Thymus (tissue), 14 donors: ENCODE measurements at places on chromosomes 13 and 19. TPM values are rescaled to one million over a fixed set of nuclear protein-coding genes. Genes with fewer than 3 reads are reported as not detected.

The MATK gene
- total RNA-seq = 12.0 TPM

DNA sequence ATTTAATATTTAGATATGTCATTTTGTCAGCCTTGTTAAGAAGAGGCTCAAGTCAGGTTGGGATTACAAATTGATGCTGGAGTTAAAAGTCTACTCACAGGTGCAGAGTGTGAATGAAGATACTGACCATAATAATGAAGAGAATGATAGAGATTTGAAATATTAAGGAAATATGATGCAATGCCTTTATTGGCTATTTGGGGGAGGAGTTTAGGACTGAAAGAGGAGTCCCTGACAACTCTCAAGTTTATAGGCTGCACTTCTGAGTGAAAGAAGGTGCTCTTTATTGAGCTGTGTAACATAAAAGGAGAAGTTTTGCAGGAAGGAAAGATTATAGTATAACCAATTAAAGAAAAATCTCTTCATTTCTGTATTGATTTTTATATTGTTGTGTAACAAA is 827.7 kb upstream of the PCDH9 start:
- H3K4me1 ChIP-seq = no peaks in the 10 kb centered on the region
- no peaks in the 10 kb centered on the region for H3K27me3 ChIP-seq
- H3K4me3 ChIP-seq = no peak overlapping the region
- no peak overlapping the region for H3K27ac ChIP-seq
- no peaks in the 10 kb centered on the region for H3K36me3 ChIP-seq

DNA sequence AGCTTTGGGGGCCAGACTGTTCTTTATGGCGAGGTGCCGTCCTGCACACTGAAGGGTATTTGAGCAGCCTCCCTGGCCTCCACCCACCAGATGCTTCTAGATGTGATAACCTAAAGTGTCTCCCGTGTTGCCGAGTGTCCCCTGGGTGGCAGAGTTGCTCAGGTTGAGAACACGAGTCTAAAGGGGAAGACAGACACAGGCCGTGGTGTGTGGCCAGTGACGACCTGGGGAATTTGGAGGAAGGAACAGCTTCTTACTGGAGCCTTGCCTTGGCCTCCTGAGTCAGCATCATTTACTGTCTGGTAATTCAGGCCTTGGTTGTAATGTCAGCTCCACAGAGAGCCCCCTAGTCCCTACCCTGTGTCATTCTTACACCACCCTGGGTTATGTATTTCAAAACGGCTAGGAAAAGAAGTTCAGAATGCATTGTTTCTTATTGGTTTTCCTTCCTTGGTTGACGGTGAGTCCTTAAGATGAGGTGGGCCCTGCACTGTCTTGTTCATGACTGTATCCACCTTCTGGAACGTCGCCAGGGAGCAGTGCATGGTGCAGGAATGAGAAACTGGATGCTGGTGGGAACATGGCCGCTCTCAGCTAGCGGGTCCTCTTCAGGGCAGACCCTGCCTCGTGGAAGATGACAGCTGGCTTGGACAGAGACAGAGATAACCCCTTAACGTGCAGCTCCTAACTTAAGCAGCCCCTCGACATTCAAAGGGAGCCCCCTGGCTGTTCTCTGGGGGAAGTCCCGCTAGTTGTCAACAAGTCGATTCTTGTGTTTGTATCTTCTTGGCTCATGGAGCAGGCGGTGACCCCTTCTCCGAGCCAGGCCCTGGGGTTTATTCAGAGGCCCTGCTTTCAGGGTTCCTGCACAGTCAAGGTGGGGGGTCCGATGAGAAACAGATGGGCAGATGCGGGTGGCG is 7.2 kb downstream of the SIN3B start:
- H3K36me3 ChIP-seq = peaks cover 52% of the 10 kb centered on the region
- no peaks in the 10 kb centered on the region for H3K27me3 ChIP-seq
- no peak overlapping the region for H3K4me3 ChIP-seq
- DNase-seq = no peak

The SLC27A5 gene
- total RNA-seq = 24.5 TPM

GRCh38 chr13:36369268-36370107 is 23.3 kb upstream of the SPART start:
- no peaks in the 10 kb centered on the region for H3K36me3 ChIP-seq
- H3K4me1 ChIP-seq = no peaks in the 10 kb centered on the region
- no peak overlapping the region for H3K27ac ChIP-seq
- DNase-seq = no peak
- H3K27me3 ChIP-seq = no peaks in the 10 kb centered on the region

DNA sequence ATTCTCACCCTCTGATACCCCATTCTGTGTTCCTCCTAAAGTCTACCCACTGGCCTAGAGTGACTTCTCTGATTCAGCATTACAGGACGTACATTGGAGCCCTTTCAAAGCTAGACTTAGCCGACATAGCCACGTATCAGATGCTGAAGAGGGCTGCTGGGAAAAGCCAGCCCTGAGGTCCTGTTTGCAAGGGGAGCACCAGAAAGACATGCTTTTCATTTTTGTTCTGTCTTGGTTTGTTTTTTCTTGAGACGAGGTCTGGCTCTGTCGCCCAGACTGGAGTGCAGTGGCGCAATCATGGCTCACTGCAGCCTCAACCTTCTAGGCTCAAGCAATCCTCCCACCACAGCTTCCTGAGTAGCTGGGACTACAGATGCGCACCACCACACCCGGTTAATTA is 6.3 kb upstream of the ZSWIM4 start:
- no peaks in the 10 kb centered on the region for H3K36me3 ChIP-seq
- no peak for DNase-seq
- H3K4me3 ChIP-seq = no peak overlapping the region
- no peaks in the 10 kb centered on the region for H3K27me3 ChIP-seq

DNA sequence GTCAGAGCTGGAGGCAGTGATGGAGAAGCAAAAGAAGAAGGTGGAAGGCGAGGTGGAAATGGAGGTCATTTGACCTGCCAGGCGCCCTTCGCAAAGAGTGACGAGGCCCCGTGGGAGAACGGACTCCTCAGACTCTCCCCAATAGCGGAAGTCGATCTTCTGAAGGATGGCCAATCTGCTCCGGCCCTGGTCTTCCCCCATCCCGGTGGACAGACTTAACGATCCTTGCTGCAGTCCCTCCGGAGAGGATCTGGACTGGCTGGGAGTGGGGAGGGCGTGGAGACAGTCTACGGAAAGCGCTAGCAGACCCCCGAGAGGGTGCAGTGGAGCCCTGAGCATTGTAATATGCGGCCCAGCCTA is 11.9 kb downstream of the EPS8L1 start:
- peaks cover 7% of the 10 kb centered on the region for H3K4me1 ChIP-seq
- H3K27me3 ChIP-seq = peaks cover 60% of the 10 kb centered on the region
- H3K4me3 ChIP-seq = no peak overlapping the region

The CCL25 gene
- total RNA-seq = 287 TPM

The SLC27A1 gene
- 2.0 TPM for total RNA-seq

DNA sequence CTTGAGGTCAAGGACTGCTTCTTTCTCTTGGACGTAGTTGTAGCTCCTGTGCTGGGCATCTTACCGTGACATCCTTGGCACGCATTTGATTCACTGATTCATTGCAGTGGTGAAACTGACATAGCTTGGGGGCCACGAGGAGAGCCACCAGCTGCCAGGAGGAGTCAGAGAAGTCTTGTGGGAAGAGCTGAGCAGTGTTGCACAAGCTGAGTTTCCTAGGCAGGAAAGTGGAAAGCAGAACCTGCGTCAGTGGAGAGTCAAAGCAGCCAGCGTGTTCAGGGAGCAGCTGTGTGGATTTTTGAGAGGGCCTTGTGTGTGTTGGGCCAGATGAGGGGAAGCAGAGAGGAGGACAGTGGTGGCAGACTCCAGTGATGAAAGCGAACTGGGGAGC is 5.3 kb upstream of the GPR183 start:
- H3K27me3 ChIP-seq = no peaks in the 10 kb centered on the region
- no peaks in the 10 kb centered on the region for H3K4me1 ChIP-seq
- no peak overlapping the region for H3K4me3 ChIP-seq
- H3K27ac ChIP-seq = peak overlapping the region; percentile 32
- DNase-seq = no peak
- peaks cover 12% of the 10 kb centered on the region for H3K36me3 ChIP-seq

DNA sequence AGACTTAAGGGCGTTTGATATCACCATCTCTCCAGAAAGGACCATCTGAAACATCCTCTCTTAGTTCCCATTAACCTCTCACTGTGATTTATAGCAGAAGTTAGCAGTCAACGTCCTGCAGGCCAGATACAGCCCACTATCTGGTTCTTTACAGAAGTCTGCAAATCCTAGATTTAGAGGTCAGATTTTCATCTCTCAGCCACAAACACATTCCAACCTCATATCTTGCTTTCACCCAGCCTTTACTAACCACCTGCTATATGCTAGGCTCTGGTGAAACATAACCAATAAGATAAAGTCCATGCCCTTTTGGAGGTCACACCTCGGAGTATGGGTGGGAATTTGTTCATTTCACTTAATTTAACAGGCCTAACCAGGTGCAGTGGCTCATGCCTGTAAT is 76.8 kb upstream of the CACNA1A start:
- no peak for DNase-seq
- H3K4me1 ChIP-seq = no peaks in the 10 kb centered on the region
- no peak overlapping the region for H3K4me3 ChIP-seq
- H3K27me3 ChIP-seq = no peaks in the 10 kb centered on the region

DNA sequence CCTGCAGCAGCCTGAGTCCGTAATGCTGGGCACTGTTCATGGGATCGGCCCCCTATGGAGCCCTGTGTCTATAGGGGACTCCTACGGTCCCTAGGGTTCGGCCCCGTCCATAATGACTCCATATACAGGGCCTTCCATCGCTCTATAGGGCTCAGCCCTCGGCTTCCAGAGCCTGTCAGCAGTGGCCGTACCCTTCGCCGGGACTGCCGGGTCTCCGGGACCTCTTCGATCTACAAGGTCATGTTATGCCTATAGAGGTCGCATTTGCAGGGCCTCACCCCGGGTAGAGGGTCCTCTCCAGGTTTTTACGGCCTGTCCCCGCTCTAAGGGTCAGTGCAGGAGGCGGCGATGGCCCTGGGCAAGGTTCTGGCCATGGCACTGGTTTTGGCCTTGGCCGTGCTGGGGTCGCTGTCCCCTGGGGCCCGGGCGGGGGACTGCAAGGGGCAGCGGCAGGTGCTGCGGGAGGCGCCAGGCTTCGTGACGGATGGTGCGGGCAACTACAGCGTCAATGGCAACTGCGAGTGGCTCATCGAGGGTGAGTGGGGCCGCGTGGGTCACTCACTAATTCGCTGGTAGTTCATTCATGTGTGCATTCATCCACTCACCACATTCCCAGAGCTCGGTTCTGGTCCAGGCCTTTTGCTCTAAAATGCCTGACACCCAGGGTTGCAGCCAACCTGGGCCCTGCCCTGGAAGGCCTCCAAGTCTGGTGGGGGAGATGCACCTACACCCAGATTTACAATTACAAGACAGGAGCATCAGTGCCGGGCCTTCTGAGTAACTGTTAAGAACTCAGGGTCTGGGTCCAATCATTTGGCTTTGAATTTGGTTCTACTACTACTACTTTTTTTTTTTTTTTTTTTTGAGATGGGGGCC is 699 bp downstream of the MEGF8 start:
- H3K27me3 ChIP-seq = peaks cover 29% of the 10 kb centered on the region
- DNase-seq = no peak
- peak overlapping the region; percentile 81 for H3K4me3 ChIP-seq
- H3K36me3 ChIP-seq = no peaks in the 10 kb centered on the region
- H3K27ac ChIP-seq = no peak overlapping the region

The RETN gene
- total RNA-seq = 9.5 TPM

GRCh38 chr13:113804017-113804702 is 45.1 kb downstream of the TMEM255B start:
- H3K4me3 ChIP-seq = no peak overlapping the region
- DNase-seq = no peak
- H3K36me3 ChIP-seq = no peaks in the 10 kb centered on the region
- peaks cover 4% of the 10 kb centered on the region for H3K4me1 ChIP-seq
- no peak overlapping the region for H3K27ac ChIP-seq
- peaks cover 12% of the 10 kb centered on the region for H3K27me3 ChIP-seq

- no peak overlapping the region for H3K4me3 ChIP-seq
- H3K27me3 ChIP-seq = peaks cover 25% of the 10 kb centered on the region
- no peak overlapping the region for H3K27ac ChIP-seq
- H3K36me3 ChIP-seq = no peaks in the 10 kb centered on the region
- no peak for DNase-seq
Measured at GRCh38 chr19:3233831-3234230, 9.4 kb downstream of the CELF5 start.

GRCh38 chr13:89750371-89750770 is 1597.1 kb upstream of the MIR17HG start:
- no peaks in the 10 kb centered on the region for H3K27me3 ChIP-seq
- no peaks in the 10 kb centered on the region for H3K36me3 ChIP-seq
- H3K27ac ChIP-seq = no peak overlapping the region
- H3K4me1 ChIP-seq = no peaks in the 10 kb centered on the region
- no peak for DNase-seq

The DAND5 gene
- total RNA-seq = 0.09 TPM

- no peak overlapping the region for H3K27ac ChIP-seq
- no peaks in the 10 kb centered on the region for H3K4me1 ChIP-seq
- H3K4me3 ChIP-seq = no peak overlapping the region
- H3K36me3 ChIP-seq = no peaks in the 10 kb centered on the region
Measured at GRCh38 chr13:71149046-71149445, 718.0 kb downstream of the DACH1 start.

DNA sequence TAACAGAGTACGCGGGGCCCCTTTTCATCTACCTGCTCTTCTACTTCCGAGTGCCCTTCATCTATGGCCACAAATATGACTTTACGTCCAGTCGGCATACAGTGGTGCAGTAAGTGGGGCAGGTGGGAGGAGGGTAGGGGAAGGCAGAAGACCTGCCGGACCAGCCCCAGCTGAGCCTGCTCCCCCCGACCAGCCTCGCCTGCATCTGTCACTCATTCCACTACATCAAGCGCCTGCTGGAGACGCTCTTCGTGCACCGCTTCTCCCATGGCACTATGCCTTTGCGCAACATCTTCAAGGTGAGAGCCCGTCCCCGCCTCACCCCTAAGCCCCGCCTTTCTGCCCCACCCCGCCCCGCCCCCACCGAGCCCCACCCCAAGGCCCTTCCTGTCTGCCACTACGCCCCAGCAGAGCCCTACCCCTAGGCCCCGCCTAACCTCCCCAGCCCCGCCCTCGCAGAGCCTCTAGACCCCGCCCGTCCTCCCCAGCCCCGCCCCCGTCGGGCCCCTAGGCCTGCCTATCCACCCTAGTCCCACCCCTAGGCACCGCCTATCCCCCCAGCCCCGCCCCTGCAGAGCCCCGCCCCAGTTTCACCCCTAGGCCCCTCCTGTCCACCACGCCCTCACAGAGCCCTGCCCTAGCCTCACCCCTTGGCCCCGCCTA is 7.7 kb downstream of the NDUFB7 start:
- H3K36me3 ChIP-seq = peaks cover 53% of the 10 kb centered on the region
- no peak for DNase-seq
- no peak overlapping the region for H3K27ac ChIP-seq
- no peaks in the 10 kb centered on the region for H3K4me1 ChIP-seq
- no peaks in the 10 kb centered on the region for H3K27me3 ChIP-seq

The ZNF440 gene
- total RNA-seq = 8.9 TPM
